ENCODE measurements at places on chromosomes 2 and 18. TPM values are rescaled to one million over a fixed set of nuclear protein-coding genes. Genes with fewer than 3 reads are reported as not detected.

- no peaks in the 10 kb centered on the region for H3K27me3 ChIP-seq
- no peak overlapping the region for H3K4me3 ChIP-seq
- H3K36me3 ChIP-seq: no peaks in the 10 kb centered on the region
- H3K27ac ChIP-seq: no peak overlapping the region
- DNase-seq: peak; percentile 21
- H3K4me1 ChIP-seq: no peaks in the 10 kb centered on the region
Observed at GRCh38 chr2:71813807-71814470, 333.7 kb downstream of the CYP26B1 start.

GRCh38 chr18:6752202-6752860, 22.8 kb downstream of the ARHGAP28 start:
- peak overlapping the region; percentile 47 for H3K4me3 ChIP-seq
- no peaks in the 10 kb centered on the region for H3K27me3 ChIP-seq
- peaks cover 29% of the 10 kb centered on the region for H3K36me3 ChIP-seq
- H3K4me1 ChIP-seq: peaks cover 17% of the 10 kb centered on the region
- H3K27ac ChIP-seq: peak overlapping the region; percentile 98
- peak; percentile 92 for DNase-seq

- H3K4me1 ChIP-seq: peaks cover 53% of the 10 kb centered on the region
- DNase-seq: no peak
- peak overlapping the region; percentile 60 for H3K4me3 ChIP-seq
- H3K36me3 ChIP-seq: peaks cover 55% of the 10 kb centered on the region
- no peak overlapping the region for H3K27ac ChIP-seq
Observed at GRCh38 chr18:28112056-28112470, 64.9 kb downstream of the CDH2 start.

DNA sequence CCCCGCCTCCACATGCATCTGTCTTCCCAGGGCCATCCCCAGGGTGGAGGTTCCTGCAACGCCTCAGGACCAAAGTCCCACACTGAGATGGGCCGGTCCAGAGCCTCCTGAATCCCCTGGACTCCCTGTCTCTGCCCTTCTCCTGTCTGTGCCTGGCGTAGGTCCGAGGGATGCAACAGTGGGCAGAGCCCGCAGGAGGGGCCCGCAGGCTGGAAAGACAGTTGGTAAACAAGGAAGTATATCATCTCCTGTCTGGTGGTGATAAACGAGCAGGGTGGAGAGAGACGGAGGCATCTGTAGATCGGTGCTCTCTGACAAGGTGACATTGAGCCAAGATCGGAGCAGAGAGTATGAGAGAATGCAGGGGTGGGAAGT, 72.6 kb upstream of the RAB6C start:
- no peak overlapping the region for H3K4me3 ChIP-seq
- DNase-seq: peak; percentile 41
- no peaks in the 10 kb centered on the region for H3K36me3 ChIP-seq
- no peaks in the 10 kb centered on the region for H3K4me1 ChIP-seq
- no peaks in the 10 kb centered on the region for H3K27me3 ChIP-seq

DNA sequence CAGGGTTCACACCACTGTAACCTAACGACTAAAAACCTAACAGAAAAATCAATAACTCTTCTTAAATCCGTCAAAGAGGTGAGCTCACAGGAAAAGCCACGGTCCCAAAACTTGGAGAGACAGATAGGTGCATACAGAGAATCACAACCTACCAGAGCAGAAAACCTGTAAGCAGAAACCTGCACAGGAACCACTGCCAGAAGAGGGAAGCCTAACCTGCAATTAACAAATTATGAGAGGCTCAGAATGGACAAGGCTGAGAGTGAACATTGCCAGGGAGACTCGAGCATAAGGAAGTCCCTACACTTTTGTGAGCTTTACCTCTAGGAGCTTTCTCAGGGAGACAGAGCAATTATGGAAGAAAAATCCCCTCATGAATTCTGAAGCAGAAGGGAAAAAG, 156.2 kb upstream of the NETO1 start:
- H3K4me3 ChIP-seq: no peak overlapping the region
- H3K4me1 ChIP-seq: no peaks in the 10 kb centered on the region
- DNase-seq: no peak
- no peak overlapping the region for H3K27ac ChIP-seq
- no peaks in the 10 kb centered on the region for H3K27me3 ChIP-seq
- no peaks in the 10 kb centered on the region for H3K36me3 ChIP-seq

- H3K36me3 ChIP-seq: no peaks in the 10 kb centered on the region
- no peak for DNase-seq
- no peaks in the 10 kb centered on the region for H3K4me1 ChIP-seq
- H3K27ac ChIP-seq: no peak overlapping the region
Observed at GRCh38 chr18:74672371-74672770, 74.7 kb downstream of the ZNF407 start.

GRCh38 chr2:120954939-120955338, 219.3 kb downstream of the GLI2 start:
- no peak for DNase-seq
- no peak overlapping the region for H3K4me3 ChIP-seq
- no peaks in the 10 kb centered on the region for H3K27me3 ChIP-seq
- H3K36me3 ChIP-seq: no peaks in the 10 kb centered on the region
- no peak overlapping the region for H3K27ac ChIP-seq
- no peaks in the 10 kb centered on the region for H3K4me1 ChIP-seq

DNA sequence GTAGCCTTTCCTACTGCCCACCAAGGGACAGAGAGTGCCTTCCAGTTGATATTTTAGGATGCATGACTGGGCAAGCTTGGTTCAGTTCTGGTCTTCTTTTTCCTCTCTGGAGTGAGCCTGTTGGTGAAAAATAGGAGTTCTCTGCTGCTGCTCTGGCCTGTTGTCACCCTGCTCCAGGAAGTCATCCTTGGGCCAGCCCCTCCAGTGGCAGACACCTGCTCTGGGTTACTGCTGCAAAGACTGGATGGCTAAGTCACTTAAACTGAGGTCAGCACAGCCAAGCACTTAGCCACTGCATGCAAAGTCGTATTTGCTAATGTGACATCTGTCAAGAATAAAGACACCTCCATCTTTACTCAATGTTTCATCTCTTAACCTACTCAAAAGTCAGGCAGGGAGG, 219.6 kb upstream of the ID2 start:
- H3K36me3 ChIP-seq: no peaks in the 10 kb centered on the region
- no peak overlapping the region for H3K4me3 ChIP-seq
- H3K27me3 ChIP-seq: no peaks in the 10 kb centered on the region
- no peak overlapping the region for H3K27ac ChIP-seq

GRCh38 chr2:207042841-207043240, 103.5 kb downstream of the CPO start:
- H3K27me3 ChIP-seq: no peaks in the 10 kb centered on the region
- no peak overlapping the region for H3K4me3 ChIP-seq
- H3K36me3 ChIP-seq: no peaks in the 10 kb centered on the region

DNA sequence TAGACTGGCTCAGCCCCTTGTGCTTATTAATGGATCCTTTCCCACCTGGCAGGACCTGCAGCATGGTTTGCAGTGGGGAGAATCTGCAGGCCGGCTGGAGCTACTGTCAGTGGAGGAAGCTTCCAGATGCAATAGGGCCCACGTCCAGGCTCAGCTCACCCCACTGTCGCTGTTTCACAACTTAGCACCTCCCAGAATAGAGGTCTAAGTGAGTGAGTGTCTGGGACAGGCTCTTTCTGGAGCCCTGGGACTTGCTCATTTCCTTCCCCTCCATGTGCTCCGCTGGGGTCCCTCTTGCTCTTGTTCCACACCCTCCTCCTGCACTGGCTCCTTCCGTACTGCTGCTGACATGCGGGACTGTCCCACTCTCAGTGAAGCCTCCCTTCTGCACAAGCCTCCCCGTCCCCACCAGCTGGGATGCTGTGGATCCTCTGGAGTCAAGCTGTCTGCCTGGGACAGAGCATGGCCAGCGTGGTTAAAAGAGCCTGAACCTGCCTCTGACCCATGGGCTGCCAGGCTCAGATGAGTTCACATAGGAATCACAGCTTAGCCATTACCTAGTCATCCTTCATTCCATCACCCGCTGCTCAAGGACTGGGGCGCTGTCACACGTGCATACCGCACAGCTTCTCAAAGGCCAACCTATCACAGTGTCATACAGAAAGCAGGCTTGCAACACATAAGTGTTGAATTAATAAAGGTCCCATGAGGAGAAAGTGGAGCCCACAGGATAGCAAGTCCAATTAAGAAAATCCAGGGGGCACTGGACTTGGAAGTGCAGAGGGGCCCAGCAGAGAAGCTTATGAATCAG, 135.9 kb downstream of the ACKR3 start:
- DNase-seq: no peak
- peaks cover 11% of the 10 kb centered on the region for H3K4me1 ChIP-seq
- no peaks in the 10 kb centered on the region for H3K36me3 ChIP-seq

- H3K4me1 ChIP-seq: peaks cover 6% of the 10 kb centered on the region
- no peak for DNase-seq
- H3K27me3 ChIP-seq: no peaks in the 10 kb centered on the region
- no peaks in the 10 kb centered on the region for H3K36me3 ChIP-seq
- H3K4me3 ChIP-seq: no peak overlapping the region
Observed at GRCh38 chr2:69600425-69600824, 43.1 kb downstream of the AAK1 start.

GRCh38 chr2:78132391-78133370, 610.5 kb upstream of the LRRTM4 start:
- no peaks in the 10 kb centered on the region for H3K36me3 ChIP-seq
- no peaks in the 10 kb centered on the region for H3K27me3 ChIP-seq
- DNase-seq: no peak

DNA sequence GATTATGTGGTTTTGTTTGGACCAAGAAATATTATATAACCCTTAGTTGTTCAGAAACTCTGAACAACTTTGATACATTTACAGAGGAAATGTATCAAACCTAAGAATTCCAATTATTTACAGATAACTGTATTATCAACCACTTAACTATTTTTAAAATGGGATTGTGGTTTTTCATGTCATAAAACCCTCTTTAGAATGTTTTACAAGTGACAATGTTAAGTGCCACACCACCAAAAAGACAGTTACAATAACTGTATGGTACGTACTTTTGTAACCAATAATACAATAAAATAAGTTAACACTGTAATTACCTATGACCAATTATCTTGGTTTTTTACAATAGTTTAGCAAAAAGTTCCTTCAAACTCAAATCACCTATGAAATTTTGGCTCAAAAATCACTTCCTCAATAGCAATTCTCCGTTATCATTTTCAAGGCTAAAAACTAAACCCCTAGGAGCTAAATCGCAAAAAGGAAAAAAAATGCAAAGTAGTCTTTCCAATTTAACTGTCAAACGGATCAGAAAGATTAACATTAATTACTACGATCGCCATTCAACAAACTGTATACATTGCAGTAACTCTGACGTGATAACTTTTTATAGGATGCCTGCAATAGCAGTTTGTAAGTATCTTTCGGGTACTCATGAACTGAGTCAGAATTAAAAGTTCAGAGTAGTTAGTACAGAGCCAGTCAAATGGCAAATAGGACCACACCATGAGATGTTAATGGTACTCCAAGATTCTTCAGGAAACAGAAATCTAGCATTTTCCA, 1.5 kb downstream of the ROCK1 start:
- H3K4me1 ChIP-seq: no peaks in the 10 kb centered on the region
- DNase-seq: no peak
- peak overlapping the region; percentile 100 for H3K4me3 ChIP-seq
- H3K27ac ChIP-seq: no peak overlapping the region

DNA sequence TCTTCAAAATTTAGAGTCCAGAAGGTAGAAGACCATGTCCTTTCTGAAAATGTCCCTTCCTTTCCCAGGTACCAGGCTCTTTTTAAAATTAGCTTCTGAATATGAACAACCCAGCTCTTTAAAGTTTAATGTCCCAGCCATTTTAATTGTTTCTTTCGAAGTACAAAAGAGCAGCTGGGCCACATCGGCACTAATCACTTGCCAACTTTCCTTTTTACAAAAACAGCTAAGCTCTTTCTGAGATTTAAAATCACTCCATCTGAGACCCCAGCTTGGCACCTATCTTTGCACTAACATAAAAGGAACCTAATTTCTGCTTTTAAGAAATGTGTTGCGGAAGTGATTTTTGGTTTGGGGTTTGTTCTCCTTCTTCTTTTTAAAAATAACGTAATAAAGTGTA, 2.6 kb downstream of the BOD1L2 start:
- H3K27ac ChIP-seq: no peak overlapping the region
- no peak overlapping the region for H3K4me3 ChIP-seq
- no peaks in the 10 kb centered on the region for H3K27me3 ChIP-seq

DNA sequence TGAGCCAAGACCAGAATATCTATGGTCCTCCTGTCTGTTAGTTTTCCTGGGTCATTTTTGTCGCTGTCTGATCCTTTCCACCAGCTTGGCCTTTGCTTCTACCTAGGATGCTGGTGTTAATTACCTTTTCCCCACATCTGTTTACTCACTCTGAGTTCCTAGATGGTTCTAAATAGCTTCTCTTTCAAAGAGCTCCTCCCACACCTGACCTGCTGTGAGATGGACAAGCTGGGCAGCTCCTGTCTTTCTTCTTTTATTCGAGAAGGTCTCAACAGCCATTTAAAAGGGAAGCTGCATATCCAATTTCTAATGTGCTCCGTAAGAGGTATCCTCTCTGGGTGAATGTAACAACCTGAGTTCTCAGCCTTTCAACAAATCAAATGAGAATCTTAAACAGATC, 156.2 kb downstream of the HRH4 start:
- H3K27ac ChIP-seq: no peak overlapping the region
- peaks cover 6% of the 10 kb centered on the region for H3K4me1 ChIP-seq
- DNase-seq: no peak

- H3K4me3 ChIP-seq: no peak overlapping the region
- no peak for DNase-seq
- H3K27me3 ChIP-seq: no peaks in the 10 kb centered on the region
- no peak overlapping the region for H3K27ac ChIP-seq
- H3K4me1 ChIP-seq: peaks cover 5% of the 10 kb centered on the region
Observed at GRCh38 chr18:26746398-26746797, 119.1 kb downstream of the AQP4 start.

DNA sequence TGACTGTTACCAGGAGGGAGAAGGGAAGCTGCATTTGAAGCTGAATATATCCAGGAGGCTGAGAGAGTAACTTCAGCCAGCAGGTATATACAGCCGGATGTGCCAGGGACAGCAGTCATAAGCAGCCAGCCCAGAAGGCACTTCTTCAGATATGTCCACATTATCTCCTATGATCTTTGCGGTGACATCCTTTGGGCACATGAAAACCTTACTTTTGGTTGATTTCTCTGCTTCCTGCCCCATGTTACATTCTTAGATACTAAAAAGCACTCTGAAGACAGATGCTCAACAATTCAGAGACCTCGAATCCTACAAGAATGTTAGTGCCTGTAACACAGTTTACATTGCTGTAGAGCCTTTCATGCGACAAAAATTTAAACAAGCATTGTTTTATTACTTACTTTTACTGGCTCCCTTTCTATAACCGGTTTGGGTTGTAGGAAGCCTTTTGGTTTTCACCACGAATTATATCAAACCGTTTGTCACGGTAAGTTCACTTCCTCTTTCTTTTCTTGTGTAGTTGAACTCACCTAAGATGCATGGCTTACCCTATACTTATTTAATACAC, 50.3 kb upstream of the TLK1 start:
- no peak overlapping the region for H3K4me3 ChIP-seq
- H3K27ac ChIP-seq: no peak overlapping the region
- H3K4me1 ChIP-seq: peaks cover 3% of the 10 kb centered on the region
- DNase-seq: no peak
- H3K27me3 ChIP-seq: no peaks in the 10 kb centered on the region
- H3K36me3 ChIP-seq: no peaks in the 10 kb centered on the region

- no peak for DNase-seq
- no peaks in the 10 kb centered on the region for H3K36me3 ChIP-seq
- H3K4me3 ChIP-seq: no peak overlapping the region
- H3K4me1 ChIP-seq: no peaks in the 10 kb centered on the region
- H3K27ac ChIP-seq: no peak overlapping the region
Observed at GRCh38 chr2:34899079-34899478, 1300.0 kb upstream of the FAM98A start.

FZD7 gene
- 266 TPM for total RNA-seq

GNAL gene
- total RNA-seq: 40.9 TPM

SKOR2 gene
- total RNA-seq: 0.18 TPM

ASAP2 gene
- 11.8 TPM for total RNA-seq

STAT4 gene
- total RNA-seq: 8.4 TPM

ITGB6 gene
- 0.24 TPM for total RNA-seq

Data from endodermal cell (in vitro differentiated cells).